ENCODE measurements at places on chromosomes 13 and 19.

- no peak for DNase-seq
Measured at GRCh38 chr19:13097033-13097462, 5.6 kb downstream of the LYL1 start.

GRCh38 chr13:112968910-112969691 is at the start of gene MCF2L:
TSS of gene MCF2L (plus strand) at chr13:112969214. CDS start at chr13:112969380, 166 bp downstream.
- peak; percentile 72 for DNase-seq

- DNase-seq: no peak
Measured at GRCh38 chr19:3631053-3631861, 4.7 kb upstream of the CACTIN start.

DNA sequence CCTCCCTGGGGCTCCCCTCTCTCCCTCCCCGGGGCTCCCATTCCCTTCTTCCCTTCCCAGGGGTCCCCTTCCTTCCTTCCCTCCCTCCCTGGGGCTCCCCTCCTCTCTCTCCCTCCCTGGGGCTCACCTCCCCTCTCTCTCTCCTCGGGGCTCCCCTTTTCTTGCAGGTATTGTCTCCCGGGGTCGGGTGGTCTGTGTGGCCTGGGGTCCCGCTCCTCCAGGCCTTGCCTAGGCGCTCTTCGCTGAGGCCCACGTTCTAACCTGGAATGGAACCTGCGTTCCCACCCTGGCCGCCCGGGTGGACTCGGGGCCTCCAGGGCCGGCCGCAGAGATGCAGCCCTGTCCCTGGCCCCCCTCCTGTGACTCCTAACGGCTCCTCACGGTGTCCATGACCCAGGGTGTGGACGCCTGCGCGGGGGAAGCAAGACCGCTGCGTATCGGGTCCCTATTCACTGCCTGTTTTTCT is 940 bp upstream of the DCUN1D2 start:
- no peak for DNase-seq

- no peak for DNase-seq
Measured at GRCh38 chr19:14835011-14835410, at the start of the genes OR7A5 and OR7C1. TSS of gene OR7A5 (minus strand) at chr19:14835185. CDS start at chr19:14828241, 6,944 bp downstream. TSS of gene OR7C1 (minus strand) at chr19:14835185. CDS start at chr19:14800136, 35,049 bp downstream.
